ENCODE measurements at places on chromosomes 6 and 20. TPM values are rescaled to one million over a fixed set of nuclear protein-coding genes. Genes with fewer than 3 reads are reported as not detected.
A peak's percentile ranks its signal among the peaks of the same experiment; 100 is the strongest.

- H3K27me3 ChIP-seq: no peaks in the 10 kb centered on the region
- H3K27ac ChIP-seq: no peak overlapping the region
- no peak overlapping the region for H3K4me3 ChIP-seq
- no peaks in the 10 kb centered on the region for H3K36me3 ChIP-seq
- DNase-seq: no peak
Measured at GRCh38 chr6:37251211-37251780, 6.3 kb upstream of the TBC1D22B start.

DNA sequence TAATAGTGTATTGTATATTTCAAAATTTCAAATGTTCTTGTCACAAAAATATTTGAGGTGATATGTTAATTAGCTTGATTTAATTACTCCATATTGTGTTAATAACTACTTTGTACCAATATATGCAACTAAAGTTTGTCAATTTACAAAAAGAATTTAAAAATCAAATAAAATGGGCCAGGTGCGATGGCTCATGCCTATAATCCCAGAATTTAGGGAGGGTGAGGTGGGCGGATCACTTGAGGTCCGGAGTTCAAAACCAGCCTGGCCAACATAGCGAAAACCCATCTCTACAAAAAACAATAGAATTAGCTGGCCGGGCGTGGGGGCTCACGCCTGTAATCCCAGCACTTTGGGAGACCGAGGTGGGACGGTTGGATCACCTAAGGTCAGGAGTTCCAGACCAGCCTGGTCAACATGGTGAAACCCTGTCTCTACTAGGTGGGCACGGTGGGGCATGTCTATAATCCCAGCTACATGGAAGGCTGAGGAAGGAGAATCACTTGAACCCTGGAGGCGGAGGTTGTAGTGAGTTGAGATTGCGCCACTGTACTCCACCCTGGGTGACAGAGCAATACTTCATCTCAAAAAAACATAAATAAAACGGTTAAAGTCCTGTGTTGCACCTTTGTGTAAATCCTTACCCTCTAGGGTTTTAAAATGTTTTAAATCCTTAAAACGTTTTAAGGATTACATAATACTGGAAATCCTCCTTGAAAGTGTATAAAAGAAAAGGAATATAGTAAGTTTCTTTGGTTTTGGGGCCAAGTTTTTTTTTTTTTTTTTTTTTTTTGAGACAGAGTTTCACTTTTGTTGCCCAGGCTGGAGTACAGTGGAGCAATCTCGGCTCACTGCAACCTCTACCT, 4.0 kb downstream of the HSPA1B start:
- peaks cover 3% of the 10 kb centered on the region for H3K4me1 ChIP-seq
- no peaks in the 10 kb centered on the region for H3K36me3 ChIP-seq

GRCh38 chr6:57276946-57277345, 40.5 kb upstream of the PRIM2 start:
- H3K4me1 ChIP-seq: no peaks in the 10 kb centered on the region
- no peaks in the 10 kb centered on the region for H3K27me3 ChIP-seq
- DNase-seq: no peak
- no peaks in the 10 kb centered on the region for H3K36me3 ChIP-seq

GRCh38 chr6:140252099-140252498, 877.7 kb upstream of the CITED2 start:
- H3K27ac ChIP-seq: no peak overlapping the region
- H3K36me3 ChIP-seq: no peaks in the 10 kb centered on the region
- H3K4me3 ChIP-seq: no peak overlapping the region
- DNase-seq: no peak
- no peaks in the 10 kb centered on the region for H3K4me1 ChIP-seq

GRCh38 chr6:150732765-150733539, 132.6 kb upstream of the MTHFD1L start:
- no peaks in the 10 kb centered on the region for H3K27me3 ChIP-seq
- H3K27ac ChIP-seq: no peak overlapping the region
- no peak overlapping the region for H3K4me3 ChIP-seq
- H3K36me3 ChIP-seq: peaks cover 3% of the 10 kb centered on the region
- H3K4me1 ChIP-seq: no peaks in the 10 kb centered on the region

DNA sequence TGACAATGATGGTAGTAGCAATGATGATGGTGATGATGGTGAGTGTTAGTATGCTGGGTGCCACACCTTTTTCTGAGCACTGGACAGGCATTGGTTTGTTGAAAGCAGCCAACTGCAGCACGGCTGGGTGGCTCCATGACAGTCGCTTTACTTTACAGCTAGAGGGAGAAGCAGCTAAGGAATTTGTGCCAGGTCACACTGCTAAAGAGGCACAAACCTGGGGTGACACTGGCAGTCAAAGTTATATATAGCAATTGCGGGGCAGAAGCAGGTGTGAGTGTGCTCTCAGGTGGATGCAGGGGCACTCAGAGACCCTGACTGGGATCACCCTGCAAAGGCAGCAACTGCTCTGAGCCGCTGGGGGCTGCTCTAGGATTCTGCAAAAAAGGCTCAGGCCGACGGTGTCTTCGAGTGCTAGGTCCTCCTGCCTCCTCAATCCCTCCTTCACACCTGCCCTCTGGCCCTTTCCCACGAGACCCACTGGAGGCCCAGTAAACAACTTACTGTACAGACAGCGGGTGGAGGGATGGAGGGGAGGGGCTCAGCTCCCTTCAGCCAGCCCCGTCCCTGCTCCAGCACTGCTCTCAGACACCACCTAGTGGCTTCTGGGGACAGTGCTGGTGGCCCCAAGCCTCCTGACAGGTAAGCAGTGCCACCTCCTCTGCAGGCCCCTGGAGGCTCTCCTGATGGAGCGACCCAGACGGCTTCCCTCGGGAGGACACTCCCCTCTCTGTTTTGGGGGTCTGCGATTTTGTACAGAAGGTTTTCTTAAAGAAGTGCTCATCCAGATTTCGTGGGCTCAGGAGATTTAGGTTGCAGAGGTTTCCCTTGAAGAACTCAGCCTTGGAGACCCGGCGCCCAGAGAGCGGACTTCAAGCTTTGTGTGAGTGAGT, 4.4 kb upstream of the RPS21 start:
- peak; percentile 89 for DNase-seq
- H3K4me1 ChIP-seq: no peaks in the 10 kb centered on the region
- no peaks in the 10 kb centered on the region for H3K36me3 ChIP-seq

DNA sequence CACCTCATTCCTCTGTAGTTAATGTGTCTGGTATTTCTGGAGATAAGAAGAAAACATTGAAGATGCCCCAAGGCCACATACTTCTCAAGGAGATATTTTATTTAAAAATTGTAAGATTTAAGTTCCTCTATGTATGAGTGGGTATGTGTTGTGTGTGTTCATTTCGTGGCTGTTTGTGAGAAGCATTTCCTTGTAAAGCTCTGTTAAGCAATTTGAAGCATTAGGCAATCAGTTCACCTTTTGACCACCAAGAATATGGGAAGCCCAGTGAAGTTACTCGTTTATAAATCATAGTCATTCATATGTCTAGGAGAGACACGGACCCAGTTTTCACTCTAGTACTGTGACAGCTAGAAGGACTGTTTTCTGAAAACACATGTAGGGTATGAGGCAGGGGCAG, 717.6 kb upstream of the MAP3K7 start:
- H3K27ac ChIP-seq: no peak overlapping the region
- H3K4me1 ChIP-seq: no peaks in the 10 kb centered on the region
- no peaks in the 10 kb centered on the region for H3K27me3 ChIP-seq
- no peak overlapping the region for H3K4me3 ChIP-seq

- no peak overlapping the region for H3K4me3 ChIP-seq
- no peaks in the 10 kb centered on the region for H3K27me3 ChIP-seq
- H3K4me1 ChIP-seq: no peaks in the 10 kb centered on the region
- DNase-seq: no peak
Measured at GRCh38 chr6:70813885-70814284, 143.0 kb downstream of the B3GAT2 start.

DNA sequence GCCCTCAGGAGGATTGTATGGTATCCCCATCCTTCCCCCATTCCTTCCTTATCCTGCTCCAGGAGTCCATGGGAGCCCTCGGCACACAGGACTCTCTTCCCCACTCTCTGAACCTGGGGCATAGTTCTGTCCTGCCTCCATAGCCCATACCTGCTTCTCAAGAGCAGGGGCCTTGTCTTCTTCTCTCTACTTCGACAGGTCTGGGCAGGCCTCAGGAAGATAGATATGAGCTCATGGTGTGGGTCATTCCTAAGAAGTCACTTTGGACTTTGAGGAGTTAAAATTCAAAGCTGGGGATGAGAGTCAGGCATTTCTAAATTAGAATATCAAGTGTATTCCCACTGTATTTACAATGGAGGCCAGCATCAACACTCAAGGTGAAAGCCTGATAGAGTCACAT, 8.4 kb upstream of the ADA start:
- no peak for DNase-seq
- no peak overlapping the region for H3K27ac ChIP-seq
- H3K27me3 ChIP-seq: no peaks in the 10 kb centered on the region
- no peaks in the 10 kb centered on the region for H3K36me3 ChIP-seq

GRCh38 chr6:11217360-11218101, 14.9 kb downstream of the NEDD9 start:
- no peaks in the 10 kb centered on the region for H3K27me3 ChIP-seq
- H3K4me1 ChIP-seq: peaks cover 3% of the 10 kb centered on the region
- peak overlapping the region; percentile 43 for H3K27ac ChIP-seq
- DNase-seq: no peak
- H3K36me3 ChIP-seq: no peaks in the 10 kb centered on the region

DNA sequence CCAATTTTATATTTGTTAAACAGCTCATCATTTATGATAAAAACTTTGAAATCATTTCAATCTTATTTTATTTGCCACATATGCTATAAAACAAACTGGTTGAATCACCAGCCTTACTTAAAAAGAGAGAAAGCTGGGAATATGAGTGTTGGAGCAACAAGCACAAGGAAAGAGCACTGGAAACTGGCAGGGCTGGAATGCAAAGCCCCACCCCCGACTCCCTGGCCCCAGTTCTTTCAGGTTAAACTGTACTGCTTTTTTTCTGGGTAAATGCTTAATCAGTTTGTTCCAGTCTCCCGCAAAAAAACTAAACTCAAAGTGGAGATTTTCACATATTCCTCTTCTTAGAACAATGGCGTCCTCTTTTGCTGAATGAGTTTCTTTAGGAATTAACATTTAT, 433.8 kb upstream of the NOX3 start:
- DNase-seq: no peak
- H3K27ac ChIP-seq: no peak overlapping the region
- no peaks in the 10 kb centered on the region for H3K27me3 ChIP-seq
- no peak overlapping the region for H3K4me3 ChIP-seq

- no peak overlapping the region for H3K4me3 ChIP-seq
- no peaks in the 10 kb centered on the region for H3K27me3 ChIP-seq
- DNase-seq: peak; percentile 47
- H3K36me3 ChIP-seq: no peaks in the 10 kb centered on the region
Measured at GRCh38 chr20:57794600-57795341, 85.0 kb upstream of the PMEPA1 start.

DNA sequence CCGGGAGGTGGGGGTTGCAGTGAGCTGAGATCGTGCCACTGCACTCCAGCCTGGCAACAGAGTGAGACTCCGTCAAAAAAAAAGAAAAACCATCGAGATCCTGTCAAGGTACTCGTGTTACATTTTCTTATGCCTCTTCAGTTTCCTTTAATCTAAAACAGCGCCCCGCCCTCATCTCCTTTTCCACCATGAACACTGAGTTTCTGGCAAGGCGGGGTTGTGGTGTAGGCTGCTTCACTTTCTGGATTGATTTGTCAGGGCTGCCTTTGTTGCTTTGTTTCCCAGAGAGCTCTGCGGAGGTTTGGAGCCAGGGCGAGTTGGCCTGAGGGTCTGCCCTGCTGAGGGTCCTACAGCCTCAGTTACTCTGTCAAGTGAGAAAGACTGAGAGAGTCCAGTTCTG, 8.9 kb downstream of the ITPR3 start:
- no peaks in the 10 kb centered on the region for H3K4me1 ChIP-seq
- H3K36me3 ChIP-seq: no peaks in the 10 kb centered on the region
- H3K4me3 ChIP-seq: no peak overlapping the region
- no peak for DNase-seq

GRCh38 chr6:85868685-85869084, 226.0 kb upstream of the SYNCRIP start:
- no peak overlapping the region for H3K4me3 ChIP-seq
- H3K27ac ChIP-seq: no peak overlapping the region
- no peaks in the 10 kb centered on the region for H3K36me3 ChIP-seq
- H3K27me3 ChIP-seq: no peaks in the 10 kb centered on the region

GRCh38 chr20:13765299-13765698, 19.4 kb downstream of the ESF1 start:
- no peak overlapping the region for H3K27ac ChIP-seq
- no peaks in the 10 kb centered on the region for H3K4me1 ChIP-seq
- no peak overlapping the region for H3K4me3 ChIP-seq
- no peaks in the 10 kb centered on the region for H3K27me3 ChIP-seq

- no peak overlapping the region for H3K27ac ChIP-seq
- H3K4me3 ChIP-seq: no peak overlapping the region
- DNase-seq: no peak
- H3K4me1 ChIP-seq: no peaks in the 10 kb centered on the region
- no peaks in the 10 kb centered on the region for H3K27me3 ChIP-seq
Measured at GRCh38 chr6:68468244-68468884, 166.7 kb upstream of the ADGRB3 start.

GRCh38 chr6:170211404-170212025, 79.4 kb downstream of the DLL1 start:
- H3K27me3 ChIP-seq: no peaks in the 10 kb centered on the region
- H3K4me1 ChIP-seq: no peaks in the 10 kb centered on the region
- no peak overlapping the region for H3K4me3 ChIP-seq
- no peak for DNase-seq
- no peaks in the 10 kb centered on the region for H3K36me3 ChIP-seq

DNA sequence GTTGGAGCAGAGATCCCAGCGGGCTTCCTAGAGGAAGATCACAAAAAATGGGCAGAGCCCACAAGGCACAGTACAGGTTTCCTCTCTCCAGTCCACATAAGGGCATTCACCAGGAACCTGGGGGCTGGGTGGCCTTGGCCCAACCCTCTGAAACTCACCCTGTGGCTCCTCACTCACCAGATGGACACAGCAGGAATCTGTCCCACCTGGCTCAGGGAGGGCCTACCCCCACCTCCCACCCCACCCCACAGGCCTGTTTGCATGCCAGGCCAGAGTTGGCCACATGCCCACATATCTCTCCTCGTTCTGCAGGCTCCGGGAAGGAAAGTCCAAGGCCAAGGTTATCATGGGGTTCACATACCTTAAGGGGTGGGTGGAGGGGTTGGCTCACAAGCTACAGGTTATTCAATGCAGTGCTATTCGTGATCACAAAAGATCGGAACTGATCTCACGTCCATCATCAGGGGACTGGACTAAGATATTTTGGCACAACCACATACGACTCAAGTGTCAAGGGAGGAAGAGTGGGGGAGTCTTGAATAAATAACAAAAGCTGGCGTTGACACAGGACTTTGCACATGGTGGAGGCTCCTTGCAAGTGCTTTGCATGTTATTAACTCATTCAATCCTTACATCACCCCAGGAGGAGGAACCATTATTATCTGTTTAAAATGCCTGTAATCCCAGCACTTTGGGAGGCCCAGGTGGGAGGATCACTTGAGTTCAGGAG, 13.0 kb downstream of the RIPOR3 start:
- H3K27ac ChIP-seq: no peak overlapping the region
- DNase-seq: no peak
- H3K4me3 ChIP-seq: no peak overlapping the region
- H3K4me1 ChIP-seq: no peaks in the 10 kb centered on the region

GRCh38 chr20:38172408-38172807, 7.3 kb upstream of the TGM2 start:
- no peak for DNase-seq
- H3K36me3 ChIP-seq: no peaks in the 10 kb centered on the region
- no peak overlapping the region for H3K27ac ChIP-seq
- H3K4me3 ChIP-seq: no peak overlapping the region

The SCRT2 gene
- total RNA-seq: not detected

The TAF4 gene
- 13.2 TPM for total RNA-seq

The RFX6 gene
- not detected for total RNA-seq

The HLA-DMB gene
- 73.1 TPM for total RNA-seq

The ENPP3 gene
- total RNA-seq: 0.26 TPM

The L3MBTL3 gene
- total RNA-seq: 14.1 TPM

The PM20D2 gene
- total RNA-seq: 22.7 TPM

The IRF4 gene
- total RNA-seq: 1.6 TPM

The TNF gene
- total RNA-seq: 0.66 TPM

The NHLRC1 gene
- 1.6 TPM for total RNA-seq

The CRYBG1 gene
- 12.7 TPM for total RNA-seq

Measured in aorta (tissue), 5 donors.